Midbrain (tissue), 1 donor: ENCODE measurements at places on chromosomes 5 and 9.

DNA sequence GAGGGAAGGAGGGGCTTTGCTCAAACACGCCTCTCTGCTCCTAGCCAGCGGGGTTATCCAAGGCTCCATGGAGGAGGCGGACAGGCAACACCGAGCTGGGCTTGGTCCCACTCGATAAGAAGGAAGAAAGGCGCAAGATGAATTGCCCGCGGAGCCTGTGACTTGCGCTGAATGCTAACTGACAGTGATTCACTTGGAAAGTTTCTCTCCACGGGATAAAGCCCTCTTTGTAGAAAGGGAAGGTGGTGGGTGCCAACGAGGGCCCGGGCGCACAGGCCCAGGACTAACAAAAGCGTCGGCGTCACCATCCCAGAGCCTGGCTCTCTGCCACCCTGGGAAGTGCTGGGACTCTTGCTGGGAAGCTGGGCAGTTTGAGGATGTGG lies 76.0 kb downstream of the VAV2 start:
- DNase-seq = peak; percentile 89

GRCh38 chr9:114039484-114039883 lies 38.6 kb downstream of the AMBP start:
- DNase-seq = no peak

GRCh38 chr9:91659529-91660495 lies 236.2 kb upstream of the NFIL3 start:
- no peak for DNase-seq

DNA sequence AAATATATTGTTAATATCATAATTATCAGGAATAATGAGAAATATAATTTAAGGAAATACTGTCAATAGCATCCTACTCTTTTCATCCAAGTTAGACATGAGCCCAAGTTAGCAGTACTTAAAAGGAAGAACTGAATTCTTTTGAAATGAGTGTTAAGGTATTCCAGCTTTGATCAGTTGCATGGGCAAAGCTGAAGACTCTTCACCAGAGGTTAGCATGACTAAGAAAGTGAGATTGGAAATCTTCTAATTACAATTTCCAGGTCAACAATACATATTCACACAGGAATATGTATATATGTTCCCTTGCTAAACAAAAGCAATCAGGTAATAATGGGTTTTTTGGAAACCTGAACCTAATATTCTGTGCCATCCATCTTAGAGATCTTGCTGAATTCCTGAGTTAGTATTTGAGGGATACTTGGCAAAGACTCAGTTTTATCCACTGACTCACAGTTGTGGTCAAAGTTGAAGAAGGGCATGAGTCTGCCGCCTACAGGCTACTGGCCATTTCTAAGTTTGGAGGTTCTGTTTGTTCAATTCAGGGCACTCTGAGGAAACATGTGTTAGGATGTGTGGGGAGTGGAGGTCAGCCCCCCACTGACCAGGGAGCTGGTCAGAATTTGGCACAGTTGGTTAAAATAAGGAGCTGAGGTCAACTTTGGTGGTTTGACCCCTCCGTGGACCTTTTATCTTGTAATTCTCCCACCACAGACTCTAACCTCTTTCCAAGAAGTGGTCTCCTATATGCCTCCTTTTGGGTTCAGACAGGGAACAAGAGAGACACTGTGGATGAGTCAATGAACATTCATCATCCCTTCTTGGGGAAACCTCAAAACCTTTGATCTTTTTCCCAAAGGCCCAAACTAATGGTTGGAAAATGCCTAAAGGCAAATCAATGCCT lies 118.3 kb downstream of the PIK3R1 start:
- DNase-seq = no peak

- no peak for DNase-seq
Observed at GRCh38 chr5:132095424-132095972, 21.9 kb downstream of the CSF2 start.

DNA sequence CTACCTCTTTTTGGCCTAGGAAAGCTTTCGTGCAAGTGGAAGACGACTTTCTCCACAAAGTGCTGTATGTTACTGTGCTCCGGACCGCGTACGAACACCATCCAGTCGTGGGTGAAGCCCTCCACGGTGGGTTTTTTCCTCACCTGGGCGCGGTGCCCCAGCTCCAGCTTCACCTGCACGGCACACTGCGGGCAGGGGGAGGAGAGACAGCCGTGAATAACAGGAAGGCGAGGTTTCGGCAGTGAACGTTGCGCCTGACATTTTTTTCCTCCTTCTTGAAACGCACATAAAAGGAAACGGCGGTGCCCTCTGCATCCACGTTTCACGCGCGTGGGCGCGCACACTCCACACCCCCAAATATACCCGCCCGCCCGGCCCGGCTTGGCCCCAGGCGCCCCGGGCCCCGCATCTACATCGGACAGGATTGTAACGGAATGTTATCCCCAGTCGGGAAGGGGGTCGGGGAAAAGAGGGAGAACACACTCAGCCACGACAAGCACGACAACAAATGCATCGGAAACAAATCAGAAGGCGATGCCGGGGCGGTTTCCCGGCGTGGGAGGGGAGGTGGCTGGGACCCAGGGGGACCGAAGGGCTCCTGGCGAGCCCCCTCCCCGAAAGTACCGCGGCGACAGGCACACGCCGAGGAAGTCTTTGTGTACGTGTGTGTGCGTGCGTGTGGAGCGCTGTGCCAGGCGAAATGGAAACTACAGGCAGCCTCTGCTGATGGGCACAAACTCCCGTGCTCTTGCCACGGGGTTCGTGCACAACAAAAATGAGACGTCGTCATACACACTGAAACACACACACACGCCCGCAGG lies 1.4 kb downstream of the MLLT3 start:
- DNase-seq = peak; percentile 36
